Suppressor macrophage (primary cell): ENCODE measurements at places on chromosomes 7 and 10.

- DNase-seq = no peak
Observed at GRCh38 chr10:118908557-118909256, 120.8 kb upstream of the NANOS1 start.

GRCh38 chr10:133039107-133039802, 48.5 kb upstream of the ADGRA1 start:
- DNase-seq = no peak

- peak; percentile 68 for DNase-seq
Observed at GRCh38 chr10:15879663-15880062, 19.4 kb upstream of the MINDY3 start.

DNA sequence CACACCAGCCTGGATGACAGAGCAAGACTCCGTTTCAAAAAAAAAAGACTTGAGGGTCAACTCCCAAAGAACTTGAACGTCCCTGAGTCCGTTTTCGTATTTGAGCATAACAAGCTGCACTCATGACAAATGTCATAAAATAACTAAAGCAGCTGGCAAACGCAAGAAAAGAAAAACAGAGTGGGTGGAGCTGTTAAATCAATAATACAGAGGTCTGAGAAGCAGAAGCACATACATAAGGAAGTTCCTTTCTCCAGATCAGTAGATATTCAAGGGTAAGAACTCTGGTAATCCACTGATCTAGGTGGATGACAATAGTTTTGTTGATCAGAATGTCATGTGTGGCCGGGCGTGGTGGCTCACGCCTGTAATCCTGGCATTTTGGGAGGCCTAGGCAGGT, 150.1 kb downstream of the FAM107B start:
- DNase-seq = peak; percentile 30

DNA sequence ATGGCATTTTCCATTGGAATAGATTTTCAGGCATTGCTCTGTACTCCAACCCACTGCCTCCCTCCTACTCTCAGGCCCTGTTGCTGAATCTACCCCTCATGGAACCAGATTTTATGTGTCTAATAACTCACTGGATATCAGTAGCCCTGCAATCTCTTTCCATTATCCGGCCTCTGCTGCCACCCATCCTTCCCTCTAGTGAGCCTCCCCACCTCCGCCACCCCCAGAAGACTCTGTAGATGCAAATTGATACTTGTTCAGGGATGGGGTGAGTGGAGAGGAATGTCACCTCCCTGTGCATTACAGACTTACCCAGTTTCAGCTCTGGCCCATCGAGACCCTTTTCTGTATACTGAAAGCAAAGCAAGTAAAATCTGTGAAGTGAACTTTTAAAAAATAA, 52.3 kb upstream of the PHYHIPL start:
- no peak for DNase-seq

DNA sequence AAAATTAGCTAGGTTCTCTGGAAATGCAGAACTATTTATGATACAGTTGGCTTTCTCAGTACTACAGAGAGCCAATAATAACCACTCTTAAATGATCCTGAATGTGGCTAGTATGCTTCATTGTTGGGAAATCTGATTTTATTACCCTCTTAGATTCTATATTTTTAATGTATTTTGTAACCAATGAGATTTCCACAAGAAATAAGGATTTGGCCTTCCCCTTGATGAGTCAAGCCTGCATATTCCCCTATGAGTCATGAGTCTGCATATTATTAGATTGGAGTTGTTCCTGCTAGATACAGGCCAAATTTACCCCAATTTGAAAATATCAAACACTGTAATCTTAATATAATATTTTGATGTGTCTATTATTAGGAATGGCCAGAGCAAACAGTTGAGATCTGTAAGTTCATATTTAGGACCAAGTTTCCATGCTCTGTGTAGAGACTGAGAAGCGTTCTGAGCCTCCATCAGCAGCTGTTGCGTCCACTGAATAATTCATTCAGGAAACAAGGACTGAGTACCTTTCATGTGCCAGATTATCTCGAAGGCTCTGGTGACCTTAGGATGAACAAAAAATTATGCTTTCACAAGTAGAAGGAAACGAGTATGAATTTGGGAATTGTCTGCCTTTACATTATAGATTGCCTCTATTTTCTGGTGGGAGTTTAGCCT, 793.4 kb downstream of the NRG3 start:
- DNase-seq = no peak

DNA sequence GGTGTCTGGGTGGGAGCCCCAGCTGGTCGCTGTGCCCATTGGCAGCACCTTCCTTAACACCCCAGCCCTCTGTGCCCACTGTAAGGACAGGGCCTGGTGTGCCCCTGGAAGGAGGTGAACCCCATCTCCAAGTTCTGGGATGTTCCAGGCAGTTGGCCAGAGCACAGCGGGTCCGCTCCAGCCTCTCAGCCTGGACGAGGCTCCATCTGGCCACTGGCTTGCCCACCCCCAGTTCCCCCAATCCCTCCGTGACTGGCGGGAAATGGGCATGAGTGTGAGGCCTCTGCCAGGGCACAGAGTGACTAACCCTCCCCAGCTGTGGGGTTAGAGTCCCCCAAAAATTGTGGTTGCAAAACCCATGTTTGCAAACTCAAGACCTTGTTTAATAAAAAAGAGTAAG, 15.6 kb downstream of the GRIFIN start:
- DNase-seq = no peak

GRCh38 chr10:71868192-71868697, 17.2 kb upstream of the PSAP start:
- peak; percentile 98 for DNase-seq

DNA sequence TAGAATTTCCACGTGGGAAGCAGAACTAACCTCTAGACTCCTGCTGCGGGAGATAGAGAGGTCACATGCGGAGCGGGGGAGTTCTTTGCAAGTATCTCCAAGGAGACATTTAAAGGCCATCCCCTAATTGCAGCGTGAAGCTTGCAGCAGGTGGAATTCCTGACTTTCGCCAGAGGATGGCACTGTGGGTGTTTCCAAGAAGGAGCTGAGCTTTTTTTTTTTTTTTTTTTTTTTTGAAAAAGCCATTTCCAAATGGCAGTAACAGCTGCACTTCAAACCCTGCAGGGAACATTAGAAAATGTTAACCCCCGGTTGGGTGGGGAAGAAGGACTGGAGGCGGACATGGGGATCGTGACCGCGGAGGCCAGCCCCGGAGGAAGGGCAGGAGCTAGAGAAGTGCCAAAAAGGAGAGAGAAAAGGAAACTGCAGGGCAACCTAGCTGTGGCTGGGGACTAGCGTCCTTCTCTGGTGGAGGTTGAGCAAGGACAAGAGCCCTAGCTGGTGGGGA, 487.7 kb downstream of the TYW1 start:
- DNase-seq = peak; percentile 62

DNA sequence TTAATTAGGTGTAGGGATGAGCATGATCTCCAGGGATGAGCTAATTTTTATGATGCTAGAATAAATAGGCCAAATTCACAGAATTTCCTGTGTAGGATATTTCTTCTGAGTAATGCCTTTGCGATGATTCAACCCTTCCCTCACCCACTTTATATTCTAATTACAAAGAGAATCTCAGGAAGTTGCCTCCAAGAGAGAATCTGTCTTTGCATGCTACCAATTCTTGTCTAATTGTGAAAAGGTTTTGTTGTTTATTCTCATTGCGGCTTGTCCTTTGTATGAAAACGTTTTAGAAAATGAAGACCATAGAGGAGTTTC, 6.3 kb downstream of the C7orf57 start:
- DNase-seq = peak; percentile 43

DNA sequence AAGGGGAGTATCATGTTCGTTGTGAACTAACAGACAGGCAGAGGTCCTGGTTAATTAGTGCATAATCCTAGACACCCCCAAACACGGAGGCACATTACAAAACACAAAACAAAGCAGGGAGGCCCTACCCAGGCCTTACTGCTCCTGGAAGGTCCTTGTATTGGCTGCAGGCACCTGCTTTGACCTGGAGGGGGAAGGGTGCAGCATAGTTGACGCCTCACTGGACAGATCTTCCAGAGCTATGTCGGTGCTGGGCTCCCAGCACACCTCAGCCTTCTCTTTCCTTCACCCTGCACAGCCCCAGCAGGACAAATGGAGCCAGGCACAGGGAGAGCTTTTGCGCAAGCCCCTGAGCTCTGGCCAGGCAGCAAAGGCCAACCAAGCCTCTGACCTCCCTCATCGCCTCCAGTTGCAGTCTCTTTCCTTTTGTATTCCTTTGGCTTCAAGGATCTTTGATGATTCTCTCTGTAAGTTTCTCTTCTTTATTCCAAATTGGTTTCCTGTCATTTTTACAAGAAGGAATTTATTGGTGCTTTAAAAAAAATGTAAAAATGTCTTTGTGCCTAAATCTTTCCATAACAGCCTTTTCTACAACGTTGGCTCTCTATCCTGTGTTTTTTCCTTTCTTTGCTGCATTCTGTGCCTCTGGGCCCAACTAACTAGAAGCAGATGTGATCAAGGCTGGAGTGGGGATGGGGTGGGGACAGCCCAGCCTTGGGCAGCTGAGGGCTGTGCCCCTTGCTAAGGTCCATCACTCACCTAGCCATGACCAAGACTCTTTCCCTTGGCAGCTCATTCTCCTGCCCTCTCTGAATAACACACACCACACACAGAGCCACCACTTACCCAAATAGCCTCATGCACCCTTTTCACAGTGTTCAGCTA, 317.1 kb upstream of the NPVF start:
- DNase-seq = no peak

- DNase-seq = no peak
Observed at GRCh38 chr7:30068117-30068516, 39.9 kb downstream of the PLEKHA8 start.

DNA sequence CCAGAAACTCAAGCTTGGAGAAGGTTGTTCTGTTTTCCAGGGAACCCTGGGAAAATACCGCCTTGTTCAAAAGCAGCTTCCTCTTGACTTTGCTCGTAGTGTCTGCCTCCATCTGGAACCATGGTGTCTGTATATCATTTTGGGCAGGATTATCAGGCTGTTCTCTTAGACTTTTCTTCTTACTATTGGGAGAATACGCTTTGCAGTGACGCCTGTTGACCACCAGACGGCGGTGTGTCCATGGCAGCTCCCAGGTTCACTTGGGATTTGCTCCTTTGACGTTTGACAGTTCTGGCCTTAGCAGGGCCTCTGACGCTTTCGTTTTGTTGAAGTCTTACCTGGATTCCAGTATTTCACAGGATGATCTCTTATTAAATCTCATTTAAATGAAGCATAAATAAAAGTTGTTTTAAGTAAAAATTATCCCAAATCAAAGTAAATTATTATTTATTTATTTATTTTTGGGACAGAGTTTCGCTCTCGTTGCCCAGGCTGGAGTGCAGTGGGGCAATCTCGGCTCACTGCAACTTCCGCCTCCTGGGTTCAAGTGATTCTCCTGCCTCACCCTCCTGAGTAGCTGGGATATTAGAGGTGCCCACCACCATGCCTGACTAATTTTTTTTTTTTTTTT, 41.8 kb upstream of the GJD4 start:
- DNase-seq = peak; percentile 69

DNA sequence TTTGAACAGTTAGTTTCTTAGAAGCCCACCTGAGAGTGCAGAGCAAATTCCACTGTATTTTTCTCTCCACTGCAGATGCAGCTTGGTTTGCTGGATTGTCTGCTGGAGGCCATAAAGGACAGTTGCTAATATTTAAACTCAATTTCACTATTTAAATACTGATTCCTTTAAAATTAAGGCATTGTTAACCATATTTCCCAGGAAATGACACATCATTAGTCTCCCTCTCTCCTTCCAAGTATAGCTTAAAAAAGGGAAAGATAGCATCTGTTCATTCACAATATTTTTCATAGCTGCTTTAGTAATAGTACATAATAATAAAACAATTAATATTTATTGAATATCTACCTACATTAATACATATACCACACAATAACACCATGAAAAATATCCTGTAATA, 252.9 kb downstream of the HGF start:
- no peak for DNase-seq

DNA sequence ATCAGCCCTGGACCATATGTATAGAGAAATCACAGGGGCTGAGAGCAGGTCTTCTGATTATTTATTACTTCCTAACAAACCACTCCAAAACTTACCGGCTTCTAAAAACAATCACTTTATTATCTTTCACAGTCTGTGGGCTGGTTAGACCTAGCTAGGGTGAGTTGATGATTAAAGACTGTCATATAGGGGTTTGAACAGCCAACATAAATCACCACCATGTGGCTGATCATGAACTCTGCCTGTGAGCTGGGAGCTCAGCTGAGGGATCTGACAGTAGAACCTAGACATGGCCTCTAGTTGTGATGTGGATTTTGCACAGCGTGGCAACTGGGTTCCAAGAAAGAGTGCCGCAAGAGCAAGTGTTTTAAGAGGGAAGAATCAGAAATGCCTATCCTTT, 305.4 kb downstream of the CSTF2T start:
- DNase-seq = no peak

- no peak for DNase-seq
Observed at GRCh38 chr7:66741710-66742049, 1.1 kb downstream of the RABGEF1 start.

DNA sequence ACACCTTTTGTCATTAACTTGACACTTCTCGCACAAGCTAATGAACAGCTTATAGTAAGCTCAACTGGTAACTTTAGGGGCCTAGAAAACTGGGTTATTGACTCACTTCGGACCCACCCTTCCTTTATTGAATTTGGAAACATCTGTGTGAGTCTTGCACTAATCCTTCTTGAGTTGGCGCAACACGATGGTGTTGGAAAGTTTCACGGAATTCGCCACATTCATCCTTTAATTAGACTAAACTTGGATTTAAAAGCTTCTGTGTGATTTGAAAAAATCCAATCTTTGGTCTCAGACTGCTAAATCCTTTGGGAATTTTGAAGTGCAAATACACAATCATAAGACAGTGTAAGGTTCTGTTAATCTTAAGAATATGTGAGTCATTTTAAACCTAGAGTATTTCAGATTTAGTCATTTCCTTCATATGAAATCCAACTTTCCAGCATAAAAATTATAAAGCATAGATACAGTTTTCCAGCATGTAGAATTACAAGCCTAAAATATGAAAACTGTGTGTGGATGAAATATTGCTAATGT, 15.1 kb downstream of the FZD8 start:
- no peak for DNase-seq

GRCh38 chr10:117132751-117133231, 5.3 kb downstream of the VAX1 start:
- no peak for DNase-seq

GRCh38 chr7:34425631-34426384, 232.2 kb upstream of the NPSR1 start:
- no peak for DNase-seq

- no peak for DNase-seq
Observed at GRCh38 chr7:32145911-32146310, 75.7 kb upstream of the PDE1C start.

GRCh38 chr10:73161079-73161478, 6.7 kb downstream of the ECD start:
- no peak for DNase-seq

DNA sequence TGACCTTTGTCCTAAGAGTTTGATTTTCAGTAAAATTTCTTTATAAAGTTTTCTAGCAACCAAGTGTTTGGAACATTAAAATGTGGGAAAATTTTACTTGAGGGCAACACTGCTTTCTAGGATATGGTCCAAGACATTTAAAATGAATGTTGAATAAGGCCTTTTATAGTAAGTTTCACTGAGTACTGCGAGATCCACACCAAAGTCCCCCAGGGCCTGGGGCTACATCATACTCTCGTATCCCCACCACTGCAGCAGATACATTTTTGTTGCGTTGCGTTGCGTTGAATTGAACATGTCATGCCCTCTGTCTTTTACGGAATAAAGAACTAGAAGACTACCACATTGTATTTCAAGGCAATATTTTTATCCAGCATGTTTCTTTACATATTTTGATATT, 44.5 kb downstream of the PRTFDC1 start:
- no peak for DNase-seq

- DNase-seq = no peak
Observed at GRCh38 chr10:97964748-97965147, 65.7 kb downstream of the CRTAC1 start.
